ENCODE measurements at places on chromosomes 11 and 22.
A peak's percentile ranks its signal among the peaks of the same experiment; 100 is the strongest.

DNA sequence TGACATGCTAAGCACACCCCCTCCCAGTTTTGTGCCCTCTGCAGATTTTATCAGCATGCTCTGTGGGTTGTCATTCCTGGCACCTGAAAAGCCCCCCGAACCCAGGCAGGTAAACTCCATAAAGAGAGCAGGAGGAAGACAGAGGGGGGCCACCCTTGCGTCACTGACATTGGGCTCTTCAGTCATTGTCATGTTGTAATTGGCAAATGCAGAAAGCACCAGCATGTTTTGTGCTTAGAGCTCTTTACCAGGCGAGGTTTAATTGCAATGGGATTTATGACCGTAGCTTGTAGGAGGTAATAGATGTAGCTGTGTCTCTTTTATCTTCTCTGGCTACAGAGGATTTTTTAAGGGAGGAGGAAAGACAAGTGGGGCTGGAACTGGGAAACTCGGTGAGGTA lies 201.7 kb downstream of the GRIK4 start:
- DNase-seq: no peak

DNA sequence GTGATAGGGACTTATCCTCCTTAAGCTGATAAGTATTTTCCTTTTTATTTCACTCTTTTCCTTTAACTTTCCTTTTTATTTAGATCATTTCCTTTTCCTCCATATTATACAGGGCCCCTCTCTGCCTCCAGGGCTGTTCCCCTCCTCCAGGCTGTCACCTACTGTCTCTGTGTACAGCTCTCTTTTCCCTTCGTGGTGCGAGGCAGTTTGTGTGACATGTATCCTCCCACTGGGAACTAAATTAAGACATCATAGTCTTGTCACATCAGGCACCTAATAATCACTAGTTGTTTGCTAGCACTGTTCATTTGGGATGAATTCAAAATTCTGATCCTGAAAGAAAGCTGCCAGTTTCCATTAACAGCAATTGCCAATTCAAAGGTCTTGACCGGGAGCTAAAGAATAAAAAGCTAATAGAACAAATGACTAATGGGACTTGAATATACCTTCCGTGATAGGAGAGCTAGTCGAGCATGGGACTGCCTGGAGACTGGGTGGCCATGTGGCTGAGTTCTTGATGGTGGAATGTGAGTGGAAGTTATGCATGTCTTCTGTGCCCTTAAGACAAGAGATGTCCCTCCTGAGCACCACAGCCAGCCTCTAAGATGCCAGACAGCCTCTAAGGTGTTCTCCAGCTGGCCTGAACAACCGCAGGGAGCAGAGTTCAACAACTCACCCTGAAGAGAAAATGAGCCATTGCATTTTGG lies 77.7 kb upstream of the LRRC55 start:
- no peak for DNase-seq

DNA sequence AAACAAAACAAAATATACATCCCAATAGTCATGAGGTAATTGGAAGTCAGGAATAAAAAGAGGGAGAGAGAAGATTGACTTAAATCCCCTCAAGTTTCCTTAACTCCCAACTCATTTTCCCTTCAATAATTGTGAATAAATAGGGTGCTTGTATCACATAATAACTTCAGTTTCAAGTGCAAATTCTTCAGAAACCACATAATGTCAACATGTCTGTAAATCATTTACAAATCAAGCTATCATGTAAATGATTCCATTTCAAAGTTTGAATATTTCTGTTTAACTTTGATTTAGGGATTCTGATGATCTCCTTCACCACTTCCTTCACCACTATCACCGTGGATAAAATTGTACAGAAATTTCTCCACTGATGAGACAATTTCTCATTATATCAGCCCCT lies 23.2 kb downstream of the CASP5 start:
- no peak for DNase-seq

DNA sequence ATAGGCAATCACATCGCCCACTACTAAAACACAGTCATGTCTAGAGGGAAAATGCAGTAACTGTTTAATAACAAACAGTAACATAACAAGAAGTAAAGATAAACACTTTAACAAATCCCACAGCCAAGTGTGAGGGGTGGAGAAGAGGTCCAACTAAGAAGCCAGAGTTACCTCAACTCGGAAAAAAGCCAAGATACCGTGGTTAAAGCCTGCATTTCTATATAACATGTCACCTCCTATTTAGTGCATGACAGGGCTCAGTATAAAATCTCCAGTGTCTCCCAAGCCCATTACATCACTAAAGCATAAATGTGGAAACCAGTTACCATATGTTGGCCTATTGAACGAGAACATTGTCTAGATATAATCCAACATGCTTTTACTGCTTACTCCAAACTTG lies 281.7 kb downstream of the LRRC4C start:
- no peak for DNase-seq

- DNase-seq: no peak
These were observed 999 bp upstream of the CCDC83 start for GRCh38 chr11:85854212-85854556.

DNA sequence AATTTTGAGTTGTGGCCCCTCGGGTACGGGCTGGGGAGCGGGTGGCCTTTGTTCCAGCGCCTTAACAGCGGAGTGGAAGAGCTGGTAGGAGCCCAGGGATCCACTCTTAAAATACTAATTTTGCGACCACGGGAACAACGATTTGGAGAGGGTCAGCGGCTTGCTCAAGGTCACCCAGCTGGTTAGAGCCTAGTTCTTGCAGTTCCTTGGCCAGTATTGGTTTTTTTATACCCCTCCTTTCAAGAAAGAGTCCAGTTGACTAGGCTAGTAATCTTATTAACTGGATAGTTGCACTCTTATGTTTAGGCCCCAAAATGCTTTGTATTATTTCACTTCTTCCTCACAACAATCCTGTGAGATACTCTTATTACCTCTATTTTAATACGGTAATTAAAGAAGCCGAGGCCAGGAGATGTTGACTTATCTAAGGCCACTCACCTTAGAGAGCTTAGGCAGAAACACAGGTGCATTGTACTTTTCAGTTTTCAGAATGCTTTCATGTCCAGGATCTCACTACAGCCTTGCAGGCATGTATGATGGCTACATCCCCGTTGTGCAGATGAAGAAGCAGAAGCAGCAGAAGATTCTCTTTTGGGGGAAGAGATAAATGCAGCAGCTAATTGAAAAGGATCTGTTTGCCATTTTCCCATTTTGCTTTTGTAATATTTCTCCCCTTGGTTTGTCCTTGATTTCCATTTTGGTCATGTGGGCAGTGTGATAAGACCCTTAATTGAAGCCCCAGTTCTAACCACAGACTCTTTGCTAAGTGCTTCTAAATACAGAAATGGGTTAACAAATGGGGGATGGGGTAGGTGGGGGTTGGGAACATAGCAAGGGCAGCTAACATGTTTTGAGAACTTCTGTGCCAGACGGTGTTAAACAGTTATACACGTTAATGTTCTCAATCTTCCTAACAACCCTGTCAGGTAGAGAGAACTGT lies 1.4 kb downstream of the SREBF2 start:
- no peak for DNase-seq

GRCh38 chr11:76313913-76314740 lies 66.8 kb downstream of the THAP12 start:
- no peak for DNase-seq

DNA sequence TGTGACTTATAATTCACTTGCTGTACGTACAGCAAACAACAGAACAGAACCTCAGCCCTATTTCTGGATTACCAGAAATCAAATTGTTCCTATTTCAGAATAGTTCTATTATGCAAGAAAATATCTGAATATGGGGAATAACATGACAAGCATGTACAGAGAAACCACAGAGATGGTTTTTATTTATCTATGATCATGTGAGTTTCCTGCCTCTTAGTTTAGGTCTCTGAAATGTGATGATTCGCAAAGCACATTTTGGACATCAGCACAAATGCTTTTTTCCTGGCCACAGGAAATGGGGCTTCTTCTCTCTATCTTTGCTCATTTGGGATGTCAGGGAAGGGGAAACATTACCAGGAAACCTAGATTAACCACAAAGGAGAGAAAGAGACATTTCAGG lies 266.7 kb upstream of the CTSC start:
- no peak for DNase-seq

GRCh38 chr11:117921893-117922292 lies 7.3 kb downstream of the TMPRSS13 start:
- DNase-seq: no peak

DNA sequence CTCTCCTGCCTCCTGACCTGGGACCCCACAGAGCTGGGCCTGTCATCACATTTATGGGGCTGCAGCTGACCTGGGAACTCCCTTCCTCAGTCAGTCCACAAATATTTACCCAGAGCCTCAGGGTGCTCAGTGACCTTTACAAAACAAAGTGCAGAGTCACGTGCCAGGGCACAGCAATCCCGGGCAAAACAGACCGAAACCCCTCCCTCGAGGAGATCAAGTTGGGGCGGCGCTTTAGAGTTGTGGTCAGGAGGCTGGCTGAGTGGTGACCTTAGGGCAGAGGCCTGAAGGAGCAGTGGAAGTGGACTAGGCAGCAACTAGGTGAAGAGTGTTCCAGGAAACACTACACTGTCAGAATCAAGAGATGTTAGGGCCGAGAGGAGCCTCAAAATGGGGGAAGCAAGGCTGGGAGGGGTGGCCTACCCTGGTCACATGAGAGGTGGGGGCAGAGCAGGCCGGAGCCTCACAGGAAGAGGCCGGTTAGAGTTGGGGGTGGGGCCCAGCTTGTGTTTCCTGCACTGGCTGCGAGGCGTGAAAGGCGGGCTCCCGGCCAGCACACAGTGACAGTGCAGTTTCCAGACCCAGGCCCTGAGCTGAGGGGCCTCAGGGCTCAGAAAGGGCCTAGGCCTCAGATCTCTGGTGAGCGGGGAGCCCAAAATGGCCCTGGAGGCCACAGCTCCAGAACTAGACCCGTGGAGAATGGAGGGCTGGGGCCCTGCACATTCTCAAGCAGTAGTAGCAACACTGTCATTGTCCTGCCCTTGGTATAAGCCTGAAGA lies 3.7 kb upstream of the NEAT1 start:
- DNase-seq: peak; percentile 96

GRCh38 chr11:14567064-14567651 lies 47.0 kb upstream of the PSMA1 start:
- no peak for DNase-seq

GRCh38 chr11:48129697-48130395 lies 86.8 kb upstream of the OR4B1 start:
- DNase-seq: no peak

- peak; percentile 10 for DNase-seq
These were observed 806.7 kb downstream of the NTM start for GRCh38 chr11:132177106-132177505.

DNA sequence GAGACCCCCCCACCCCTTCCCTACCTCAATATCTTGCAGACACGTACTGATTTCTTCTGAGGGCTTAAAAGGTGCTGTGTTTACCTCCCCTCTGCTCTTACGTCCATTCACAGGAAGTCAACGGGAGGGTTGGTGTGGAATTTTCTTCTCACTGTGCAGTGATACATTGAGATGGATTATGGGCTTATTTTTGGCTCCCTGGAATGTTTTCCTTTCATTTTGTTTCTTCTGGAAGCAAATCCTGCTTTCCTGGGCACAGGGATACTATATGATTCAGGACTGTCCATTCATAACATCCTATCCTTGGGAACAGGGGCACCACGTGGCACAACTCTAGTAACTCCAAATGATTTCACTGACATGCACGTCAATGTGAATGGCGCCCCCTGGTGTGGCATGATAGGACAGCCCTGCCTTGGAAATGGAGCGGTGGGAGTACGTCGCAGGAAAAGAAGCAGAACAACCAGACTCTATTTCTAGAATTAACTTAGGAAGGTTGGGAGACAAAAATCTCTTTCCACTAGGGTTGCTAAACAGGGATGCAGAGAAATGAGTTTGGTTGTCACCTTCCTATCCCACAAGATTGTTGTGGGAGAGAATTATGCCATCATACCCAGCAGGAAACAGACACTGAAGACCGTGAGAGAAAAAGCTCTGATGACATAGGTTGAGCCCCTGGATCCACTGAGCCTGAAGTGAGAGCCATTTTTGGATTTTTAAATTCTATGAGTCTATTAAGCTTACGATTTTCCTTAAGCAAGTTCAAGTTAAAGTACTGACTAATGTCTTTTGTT lies 146.5 kb upstream of the RAG2 start:
- DNase-seq: peak; percentile 36

DNA sequence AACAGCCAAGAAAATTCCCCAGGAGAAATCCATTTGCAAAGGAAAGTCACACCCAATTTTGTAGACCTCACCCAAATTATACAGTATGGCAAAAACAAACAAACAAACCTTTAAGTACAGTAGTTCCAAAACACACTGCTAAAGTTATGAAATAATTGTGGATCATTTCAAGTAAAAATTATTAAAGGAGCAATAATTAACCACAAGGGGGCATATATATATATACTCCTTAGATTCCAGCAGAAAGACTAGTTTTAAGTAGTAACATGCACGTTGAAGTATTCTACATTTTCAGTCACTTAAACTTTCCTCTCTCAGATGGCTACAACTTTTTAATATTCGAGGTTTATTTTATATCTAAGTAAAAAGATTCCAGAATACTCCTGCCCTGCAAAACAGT lies 26.8 kb downstream of the RNF141 start:
- no peak for DNase-seq

DNA sequence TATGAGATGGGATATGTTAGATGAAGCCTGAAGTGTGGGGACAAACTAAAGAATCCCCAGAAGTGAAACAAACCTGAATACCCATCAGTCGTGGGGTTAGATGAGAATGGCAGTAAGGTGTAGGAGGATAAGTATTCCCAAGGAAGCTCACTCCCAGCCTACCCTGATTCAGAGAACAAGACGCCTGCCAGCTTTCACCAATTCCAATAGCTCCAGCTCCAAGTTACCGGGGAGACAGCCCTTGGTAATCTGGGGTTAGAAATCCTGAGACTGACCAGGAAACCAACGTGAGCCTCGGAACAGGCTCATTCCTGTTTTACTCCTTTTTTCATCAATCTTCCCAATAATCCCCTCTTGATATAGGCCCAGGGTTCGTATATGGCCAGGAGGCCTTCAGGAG lies 46.5 kb downstream of the RPL27A start:
- no peak for DNase-seq
